ENCODE measurements at places on chromosomes 13 and 19. TPM values are rescaled to one million over a fixed set of nuclear protein-coding genes. Genes with fewer than 3 reads are reported as not detected.

GRCh38 chr19:16068696-16069259 lies 7.5 kb upstream of the TPM4 start:
- DNase-seq = no peak

DNA sequence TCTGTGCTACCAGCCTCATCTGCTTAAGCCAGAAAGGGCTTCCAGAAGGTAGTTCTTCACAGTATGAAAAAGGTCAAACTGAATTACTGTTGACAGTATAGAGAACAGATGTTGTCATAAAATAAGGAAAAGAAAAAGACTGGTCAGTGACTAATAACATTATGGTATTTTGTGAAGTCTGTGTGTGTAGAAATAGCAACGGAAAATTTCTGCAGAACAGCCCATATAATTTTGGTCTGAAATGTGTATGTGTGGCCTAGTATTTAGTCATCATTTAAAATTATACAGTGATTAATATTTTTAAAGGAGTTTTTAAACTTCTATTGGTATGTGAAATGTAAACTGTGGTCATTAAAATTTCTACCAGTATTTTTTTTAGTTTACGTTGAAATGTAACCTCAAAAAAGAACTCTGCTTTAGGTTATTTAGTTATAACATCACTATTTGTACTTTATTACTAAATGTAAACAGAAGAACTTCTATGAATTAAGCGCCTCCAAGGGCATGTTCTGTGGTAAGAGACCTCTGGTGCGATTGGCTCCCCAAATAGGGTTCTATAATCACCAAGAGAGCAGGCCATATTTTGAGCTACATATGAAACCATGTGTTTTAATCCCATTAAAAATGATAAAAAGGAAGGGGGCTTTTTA lies 3.3 kb upstream of the GPR183 start:
- no peak for DNase-seq

IRF3 gene
- polyA plus RNA-seq = 118 TPM

UQCRFS1 gene
- polyA plus RNA-seq = 85.9 TPM

DNA sequence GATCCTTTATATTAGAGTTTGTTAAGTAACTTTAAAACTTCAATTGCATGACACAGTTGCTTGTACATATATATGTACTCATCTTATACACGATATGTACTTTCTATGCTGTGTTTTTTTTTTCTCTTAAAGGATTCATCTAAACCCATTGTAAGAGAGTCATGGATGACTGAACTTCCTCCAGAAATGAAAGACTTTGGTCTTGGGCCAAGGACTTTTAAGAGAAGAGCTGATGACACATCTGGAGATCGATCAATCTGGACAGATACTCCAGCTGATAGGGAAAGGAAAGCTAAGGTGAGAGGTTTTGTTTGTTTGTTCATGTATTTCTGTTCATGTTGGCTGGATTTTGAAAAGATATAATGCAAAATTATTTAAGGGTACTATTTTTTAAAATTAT lies 26.0 kb downstream of the GPALPP1 start:
- DNase-seq = no peak

- DNase-seq = no peak
Measured at GRCh38 chr19:10823690-10824089, 12.3 kb downstream of the TMED1 start.

DLEU7 gene
- not detected for polyA plus RNA-seq

Data from K562 (cell line).